ENCODE measurements at places on chromosomes 1 and 21.

DNA sequence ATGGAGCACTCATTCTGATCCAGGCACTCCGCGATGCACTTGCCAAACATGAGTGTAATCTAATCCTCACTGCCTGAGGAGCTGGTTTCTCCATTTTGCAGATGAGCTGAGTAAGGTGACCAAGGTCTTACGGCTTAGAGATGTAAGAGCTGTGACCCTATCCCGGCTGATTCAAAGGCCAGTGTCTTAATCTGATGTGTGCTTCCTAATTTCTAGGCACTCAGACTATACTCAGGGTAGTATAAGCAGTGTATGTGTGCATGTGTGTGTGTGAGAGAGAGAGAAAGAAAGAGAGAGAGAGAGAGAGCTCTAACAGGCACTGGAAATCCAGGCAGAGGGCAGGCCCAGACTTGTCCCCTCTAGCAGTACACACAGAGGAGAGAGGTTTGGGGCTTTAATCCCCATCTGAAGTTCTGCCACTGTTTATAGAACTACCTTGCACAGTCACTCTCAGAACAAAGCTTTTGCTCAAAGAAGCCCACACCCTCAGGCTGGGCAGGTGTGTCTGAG lies 188.2 kb downstream of the ZBTB18 start:
- DNase-seq = no peak

GRCh38 chr1:17520041-17520440 lies 19.5 kb upstream of the ARHGEF10L start:
- DNase-seq = no peak

DNA sequence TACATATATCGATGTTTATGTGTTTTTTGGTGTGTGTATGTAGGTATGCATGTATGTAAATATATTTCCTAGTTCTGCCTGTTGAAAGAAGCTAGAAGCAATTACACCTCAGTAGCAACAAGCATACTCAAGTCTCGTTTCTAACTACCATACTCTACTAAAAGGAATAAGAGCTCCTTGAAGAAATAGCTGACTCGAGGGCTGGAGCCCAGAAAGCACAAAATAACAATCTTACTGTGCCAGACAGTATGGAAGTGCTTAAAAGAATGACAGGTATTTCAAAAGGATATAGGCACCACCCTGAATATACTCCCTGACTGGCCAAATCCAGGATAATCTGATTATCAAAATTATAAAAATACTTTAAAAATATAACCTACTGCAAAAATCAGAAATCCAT lies 23.2 kb downstream of the FUBP1 start:
- no peak for DNase-seq

GRCh38 chr21:45983981-45984551 lies 2.5 kb downstream of the COL6A1 start:
- no peak for DNase-seq

DNA sequence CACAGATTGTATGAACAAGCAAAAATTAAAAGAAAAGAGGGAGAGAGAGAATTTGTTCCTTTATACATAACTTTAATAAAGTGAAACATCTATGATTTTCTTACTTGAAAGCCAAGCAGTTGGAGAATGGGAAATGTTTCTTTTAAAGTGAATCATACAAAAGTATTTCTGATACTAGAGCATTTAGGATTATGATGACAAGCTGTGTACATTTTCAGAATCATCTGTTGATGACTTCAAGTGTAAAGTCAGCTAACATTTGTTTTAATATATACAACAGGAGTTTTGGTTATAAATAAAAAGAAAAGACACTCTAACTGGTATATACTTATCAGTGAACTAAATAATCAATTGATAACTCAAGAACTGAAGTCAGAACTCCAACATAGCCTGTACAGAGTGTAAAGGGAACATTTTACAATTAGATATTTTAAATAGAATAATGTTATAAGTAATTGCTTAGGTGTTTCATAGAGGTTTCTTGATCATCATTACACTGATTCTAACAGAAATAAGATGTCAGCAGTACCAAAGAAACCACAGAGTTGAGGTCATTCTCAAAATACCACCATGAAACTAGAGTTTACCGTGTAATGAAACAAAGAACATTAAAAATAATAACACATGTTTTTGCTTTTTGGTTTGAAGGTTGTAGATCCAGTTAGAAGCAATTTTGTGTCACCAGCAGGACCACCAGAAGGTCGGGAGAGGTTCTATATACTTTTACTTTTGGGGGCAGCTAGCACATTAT lies 103.4 kb downstream of the COL24A1 start:
- no peak for DNase-seq

Measured in stimulated activated CD4-positive, alpha-beta T cell treated with anti-CD3 and anti-CD28 coated beads, Interleukin-4, amount 100 ng/mL, for 48 hours (primary cell).